ENCODE measurements at places on chromosomes 4 and X. TPM values are rescaled to one million over a fixed set of nuclear protein-coding genes. Genes with fewer than 3 reads are reported as not detected.

Gene SETD7
- 7.4 TPM for polyA plus RNA-seq

Gene CLDN22
- not detected for polyA plus RNA-seq

Gene CLRN2
- polyA plus RNA-seq: not detected

Gene GPC3
- polyA plus RNA-seq: 11.8 TPM

Gene GPM6B
- 4.2 TPM for polyA plus RNA-seq

Gene CCKAR
- polyA plus RNA-seq: not detected
